NK-92 treated with Interleukin-12 subunit alpha and Interleukin-12 subunit beta, amount 100 ng/mL, for 24 hours (cell line): ENCODE measurements at places on chromosomes 7 and 10.

DNA sequence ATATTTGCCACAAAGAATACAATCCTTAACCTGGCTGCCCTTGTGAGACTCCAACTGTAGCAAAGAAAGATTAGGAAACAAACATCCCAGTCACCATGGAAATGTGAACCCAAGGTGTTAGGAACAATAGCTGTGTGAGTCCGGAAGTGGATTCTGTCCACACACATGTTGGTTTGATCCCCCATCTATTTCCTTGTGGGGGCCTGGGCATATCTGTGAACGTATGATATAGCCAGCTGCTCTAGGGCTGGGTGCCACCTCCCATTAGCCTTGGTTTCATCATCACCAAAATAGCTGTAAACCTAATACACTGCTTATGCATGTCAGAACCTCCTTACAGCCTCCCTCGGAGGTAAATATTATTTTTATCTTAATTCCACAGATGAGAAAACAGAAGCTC lies 26.4 kb downstream of the GRK5 start:
- peak; percentile 42 for DNase-seq

DNA sequence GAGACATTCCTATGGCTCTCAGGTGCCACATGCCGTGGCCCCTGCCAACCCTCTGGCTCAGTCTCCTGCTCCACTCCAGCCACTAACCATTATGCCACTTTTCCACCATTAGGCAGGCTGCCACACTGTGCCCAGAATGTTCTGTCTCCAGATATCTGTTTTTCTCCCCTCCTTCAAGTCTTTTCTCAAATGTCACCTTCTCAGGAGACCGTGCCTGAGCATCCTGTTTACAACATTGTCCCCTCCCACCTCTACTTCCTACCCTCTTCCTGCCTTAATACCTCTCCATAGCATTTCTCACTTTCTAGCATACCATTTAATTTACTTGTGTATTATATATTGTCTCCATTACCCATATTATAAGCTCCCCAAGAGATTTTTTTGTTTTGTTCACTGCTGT lies 162.5 kb upstream of the LYZL2 start:
- DNase-seq, result no peak

GRCh38 chr7:36905841-36906240 lies 181.5 kb upstream of the AOAH start:
- DNase-seq, result no peak

DNA sequence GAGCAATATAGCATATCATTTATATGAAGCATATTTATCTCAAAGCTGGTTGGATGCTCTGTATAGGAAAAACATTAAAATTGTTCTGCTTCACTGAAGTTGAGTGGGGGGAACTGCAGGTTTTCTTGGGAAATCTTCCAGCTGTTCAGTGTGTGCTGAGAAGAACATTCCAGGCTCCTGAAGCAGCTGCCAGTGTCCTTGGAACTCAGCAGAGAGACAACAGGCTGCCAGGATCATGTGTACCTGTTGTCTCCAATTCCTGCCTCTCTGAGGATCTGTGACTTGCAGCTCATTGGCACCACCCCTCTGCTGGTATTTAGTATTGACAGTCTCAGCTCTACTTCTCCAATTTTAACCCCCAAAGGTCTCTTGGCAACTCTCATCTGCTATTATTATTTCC lies 42.3 kb upstream of the PRKG1 start:
- no peak for DNase-seq

GRCh38 chr10:72738486-72738885 lies 46.5 kb downstream of the MCU start:
- no peak for DNase-seq

- DNase-seq, result no peak
Measured at GRCh38 chr7:138907850-138908249, 73.3 kb downstream of the KIAA1549 start.

GRCh38 chr7:50321487-50322067 lies 17.1 kb downstream of the IKZF1 start:
- no peak for DNase-seq

- DNase-seq, result no peak
Measured at GRCh38 chr7:108149908-108150307, 19.7 kb upstream of the LAMB4 start.

DNA sequence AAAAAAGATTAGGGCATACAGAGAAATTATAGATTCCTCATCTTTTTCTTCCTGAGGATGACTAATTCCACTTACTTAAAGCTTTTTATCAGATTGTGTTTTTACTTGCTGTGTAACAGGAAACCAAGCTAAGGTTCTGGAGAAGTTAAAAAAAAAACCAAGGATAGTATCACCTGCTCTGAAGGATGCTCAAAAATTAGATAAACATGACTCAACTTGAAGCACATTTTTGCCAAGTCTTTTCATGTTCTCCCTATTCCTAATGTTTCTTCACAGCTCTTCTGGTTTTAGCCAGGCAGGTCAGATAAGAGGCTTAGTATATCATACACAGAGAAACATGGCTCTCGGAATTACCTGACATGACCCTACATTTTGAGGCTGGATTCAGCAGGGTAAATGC lies 90.3 kb downstream of the CPEB3 start:
- DNase-seq, result no peak

DNA sequence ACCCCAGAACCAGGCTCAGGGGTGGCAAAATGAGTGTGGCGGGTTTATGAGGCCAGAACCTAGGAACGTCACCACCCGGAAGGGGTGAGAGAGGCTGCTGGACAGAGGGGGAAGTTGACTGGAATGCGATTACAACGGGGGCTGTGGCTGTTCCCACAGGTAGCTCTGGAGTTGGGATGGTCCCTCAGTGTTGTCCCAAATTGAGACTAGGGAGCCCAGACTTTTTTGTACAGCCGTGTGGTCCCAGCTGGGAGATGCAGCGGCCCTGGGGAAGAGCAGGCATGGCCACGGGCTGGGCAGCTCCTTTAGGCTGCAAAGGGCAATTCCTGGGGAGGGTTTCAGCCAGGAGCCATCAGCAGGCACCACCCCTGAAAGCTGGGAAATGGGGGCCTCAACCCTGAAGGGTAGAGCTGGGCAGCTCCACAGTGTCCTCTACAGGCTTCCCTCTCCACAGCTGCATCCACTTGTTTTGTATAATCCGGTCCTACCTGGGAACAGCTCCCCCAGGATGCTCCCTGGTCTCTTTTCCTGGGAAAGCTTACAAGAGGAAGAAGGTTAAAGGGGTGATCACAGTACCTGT lies 11.0 kb upstream of the GDF10 start:
- DNase-seq, result no peak

DNA sequence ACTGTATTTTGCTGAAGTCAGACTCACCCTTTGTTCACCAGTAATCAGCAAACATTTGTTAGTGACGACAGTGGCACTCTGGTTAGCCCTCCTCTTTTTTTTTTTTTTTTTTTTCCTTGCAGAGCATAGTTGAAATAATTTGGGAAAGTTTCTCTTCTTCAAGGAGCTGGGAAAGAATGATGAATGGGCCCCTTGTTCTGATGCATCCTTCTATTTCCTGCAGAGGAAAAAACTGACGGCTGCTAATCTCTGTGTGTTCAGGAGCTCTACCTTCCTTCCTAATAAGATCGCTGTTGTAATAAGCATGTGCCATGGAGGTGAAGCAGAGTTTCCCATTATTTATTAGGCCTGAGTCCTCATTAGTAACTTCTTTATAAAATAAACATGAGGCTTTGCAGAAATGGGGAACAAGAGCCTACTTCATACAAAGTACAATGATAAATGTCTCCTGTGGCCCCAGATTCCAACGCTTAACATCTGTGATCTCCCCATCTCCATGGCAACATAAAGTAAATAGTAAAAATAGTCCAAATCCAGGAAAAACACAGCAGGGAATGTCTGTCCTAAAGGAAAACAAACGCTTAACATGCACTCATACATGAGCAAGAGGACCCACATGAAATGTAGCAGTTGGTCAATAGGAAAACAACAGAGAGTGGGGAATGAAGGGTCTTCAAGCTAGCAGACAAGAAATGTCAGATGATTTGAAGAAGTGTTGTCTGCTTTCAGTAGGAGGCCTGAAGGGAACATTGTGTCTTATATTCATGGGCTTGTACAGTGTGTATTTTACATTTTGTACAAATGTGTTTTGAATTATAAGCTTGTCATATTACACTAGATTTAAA lies 59.1 kb upstream of the CALD1 start:
- DNase-seq, result no peak

GRCh38 chr7:90972906-90973550 lies 291.2 kb upstream of the FZD1 start:
- no peak for DNase-seq

- DNase-seq, result no peak
Measured at GRCh38 chr7:93711926-93712325, 137.4 kb upstream of the CALCR start.

DNA sequence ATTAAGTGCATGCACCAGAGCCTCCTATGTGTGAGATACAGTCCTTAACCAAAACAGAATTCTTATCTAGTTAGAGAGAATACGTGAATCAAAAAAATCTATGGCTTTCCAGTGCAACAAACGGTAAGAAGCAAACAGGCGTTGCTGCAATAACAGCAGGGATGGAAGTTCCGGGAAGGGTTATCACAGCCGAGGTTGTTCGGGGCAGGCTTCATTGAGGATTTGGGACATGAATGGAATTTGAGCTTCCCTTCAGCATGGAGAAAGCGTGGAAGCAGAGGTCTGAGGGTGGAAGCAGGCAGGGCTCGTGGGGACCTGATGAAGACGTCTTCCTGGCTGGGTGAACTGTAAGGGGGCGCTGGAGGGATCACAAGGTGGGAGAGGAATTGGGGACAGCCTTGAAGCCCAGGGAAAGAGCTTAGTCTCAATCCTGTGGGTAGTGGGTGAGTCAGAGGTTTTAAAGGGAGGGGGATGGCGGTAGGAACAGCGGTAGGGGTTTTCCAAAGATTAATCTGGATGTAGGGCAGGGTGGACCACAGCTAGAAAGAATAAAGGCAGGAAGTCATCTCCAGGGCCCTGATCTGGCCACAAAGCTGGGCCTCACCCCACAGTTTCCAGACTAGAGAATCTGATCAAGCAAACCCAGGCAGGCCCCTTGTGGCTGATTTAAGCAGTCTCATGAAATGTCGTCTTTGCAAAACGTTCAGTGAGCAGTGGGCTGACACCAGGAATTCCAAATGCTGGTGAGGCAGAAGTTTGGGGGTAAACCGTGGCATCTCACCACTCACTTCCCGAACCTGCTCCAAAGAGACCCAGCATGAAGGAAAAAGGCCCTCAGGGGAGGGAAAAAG lies 65.1 kb downstream of the CALML3 start:
- DNase-seq, result no peak

DNA sequence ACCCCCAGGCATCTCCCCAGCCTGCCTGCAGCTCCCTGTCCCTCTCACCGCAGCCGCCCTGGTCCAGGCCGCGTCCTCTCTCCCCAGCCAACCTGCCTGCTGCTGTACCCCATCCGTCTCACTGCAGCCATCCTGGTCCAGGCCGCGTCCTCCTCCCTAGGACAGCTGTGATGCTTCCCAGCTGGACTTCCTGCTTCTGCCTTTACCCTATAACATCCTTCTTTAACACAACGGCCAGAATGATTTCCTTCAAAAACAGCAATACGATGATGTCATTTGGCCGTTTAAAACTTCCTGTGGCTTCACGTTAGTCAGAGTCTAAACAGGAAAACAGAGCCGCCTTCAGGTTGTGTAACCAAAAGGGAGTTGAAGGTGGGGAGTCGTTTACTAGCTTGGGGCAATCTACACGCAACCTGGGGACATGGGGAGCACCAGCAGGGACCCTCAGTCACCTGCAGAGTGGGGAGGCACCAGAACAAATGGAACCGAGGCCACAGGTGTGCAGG lies 32.2 kb upstream of the ZFAND2A start:
- peak; percentile 6 for DNase-seq

DNA sequence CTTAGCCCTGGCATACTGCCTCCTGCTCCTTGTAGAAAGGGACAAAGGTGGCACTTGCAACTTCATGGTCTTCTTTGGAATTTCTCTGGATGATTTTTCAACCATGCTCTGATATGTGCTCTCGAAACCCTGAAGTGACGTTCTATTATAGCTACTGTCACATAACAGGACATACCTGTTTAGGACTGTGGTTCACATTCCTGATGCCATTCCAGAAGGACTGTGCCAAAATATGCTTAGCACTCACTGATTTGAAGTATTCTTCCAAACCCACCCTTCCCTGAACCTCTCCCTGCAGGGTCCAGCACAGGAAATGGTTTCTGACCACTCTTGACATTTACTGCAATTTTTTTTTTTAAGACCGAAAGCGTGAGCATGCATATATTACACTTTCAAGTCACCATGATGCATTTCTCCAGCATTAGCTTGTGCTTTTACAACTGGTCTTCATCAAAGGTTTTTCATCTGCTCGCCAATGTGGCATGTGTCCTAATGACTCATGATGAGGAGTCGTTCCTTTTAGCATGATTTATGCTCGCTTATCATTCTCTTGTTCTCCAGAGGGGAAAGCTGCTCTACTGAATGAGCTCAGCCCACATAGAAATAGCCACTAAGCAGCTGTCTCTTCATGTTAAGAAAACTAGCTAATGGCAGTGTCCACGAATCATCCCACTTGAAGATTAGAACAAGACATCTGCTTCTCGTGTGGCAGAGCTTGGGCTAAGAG lies 135.2 kb downstream of the ADAM12 start:
- DNase-seq, result no peak

- DNase-seq, result peak; percentile 41
Measured at GRCh38 chr7:150665089-150665748, 20.3 kb upstream of the GIMAP2 start.

- no peak for DNase-seq
Measured at GRCh38 chr7:77479536-77480088, 57.5 kb upstream of the PTPN12 start.

- DNase-seq, result peak; percentile 38
Measured at GRCh38 chr10:13347043-13347499, 1.0 kb downstream of the SEPHS1 start.

DNA sequence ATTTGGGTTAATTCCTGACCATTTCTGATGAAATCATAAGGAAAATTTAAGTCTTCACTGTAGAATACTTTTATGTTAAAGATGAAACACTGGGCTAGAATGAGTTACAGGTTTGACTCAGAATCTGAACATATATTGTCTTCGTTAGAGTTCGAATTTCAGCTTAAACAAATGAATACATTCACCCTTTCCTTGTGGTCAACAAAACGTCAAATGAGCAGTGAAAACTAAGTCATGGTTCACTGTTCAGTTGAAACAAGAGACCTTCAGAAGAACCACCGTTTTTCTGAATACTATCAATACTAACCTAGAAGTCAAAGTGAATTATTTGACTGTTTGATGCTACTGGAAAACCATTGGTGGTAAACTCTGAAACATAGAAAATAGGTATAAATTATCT lies 235.2 kb upstream of the ZWINT start:
- no peak for DNase-seq

DNA sequence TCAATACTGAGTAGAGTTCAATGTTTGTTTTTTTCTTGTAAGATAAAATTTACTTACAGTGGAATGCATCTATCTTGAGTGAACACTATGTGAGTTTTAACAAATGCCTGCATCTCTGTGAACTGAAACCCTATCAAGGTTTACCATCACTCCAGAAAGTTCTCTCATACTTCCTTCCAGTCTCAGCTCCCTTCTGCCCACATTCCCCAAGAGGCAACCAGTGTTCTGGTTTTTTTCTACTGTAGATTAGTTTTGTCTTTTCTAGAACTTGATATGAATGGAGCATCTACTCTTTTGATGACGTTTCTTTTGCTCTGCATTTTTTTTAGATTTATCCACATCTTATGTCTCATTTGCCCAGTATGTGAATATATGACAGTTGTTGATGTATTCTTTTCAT lies 17.1 kb downstream of the WIPI2 start:
- DNase-seq, result no peak
